Subcutaneous adipose tissue (tissue), 4 donors: ENCODE measurements at places on chromosomes 1 and 21. TPM values are rescaled to one million over a fixed set of nuclear protein-coding genes. Genes with fewer than 3 reads are reported as not detected.

SPRR2G gene
- total RNA-seq = not detected

ELAVL4 gene
- 0.38 TPM for total RNA-seq

LRRC8C gene
- 30.7 TPM for total RNA-seq

AADACL3 gene
- 0.19 TPM for total RNA-seq

CLIC6 gene
- 37.7 TPM for total RNA-seq

TBX19 gene
- 4.2 TPM for total RNA-seq

C4BPA gene
- total RNA-seq = not detected
